ENCODE measurements at places on chromosomes 11 and 22.
A peak's percentile ranks its signal among the peaks of the same experiment; 100 is the strongest.

DNA sequence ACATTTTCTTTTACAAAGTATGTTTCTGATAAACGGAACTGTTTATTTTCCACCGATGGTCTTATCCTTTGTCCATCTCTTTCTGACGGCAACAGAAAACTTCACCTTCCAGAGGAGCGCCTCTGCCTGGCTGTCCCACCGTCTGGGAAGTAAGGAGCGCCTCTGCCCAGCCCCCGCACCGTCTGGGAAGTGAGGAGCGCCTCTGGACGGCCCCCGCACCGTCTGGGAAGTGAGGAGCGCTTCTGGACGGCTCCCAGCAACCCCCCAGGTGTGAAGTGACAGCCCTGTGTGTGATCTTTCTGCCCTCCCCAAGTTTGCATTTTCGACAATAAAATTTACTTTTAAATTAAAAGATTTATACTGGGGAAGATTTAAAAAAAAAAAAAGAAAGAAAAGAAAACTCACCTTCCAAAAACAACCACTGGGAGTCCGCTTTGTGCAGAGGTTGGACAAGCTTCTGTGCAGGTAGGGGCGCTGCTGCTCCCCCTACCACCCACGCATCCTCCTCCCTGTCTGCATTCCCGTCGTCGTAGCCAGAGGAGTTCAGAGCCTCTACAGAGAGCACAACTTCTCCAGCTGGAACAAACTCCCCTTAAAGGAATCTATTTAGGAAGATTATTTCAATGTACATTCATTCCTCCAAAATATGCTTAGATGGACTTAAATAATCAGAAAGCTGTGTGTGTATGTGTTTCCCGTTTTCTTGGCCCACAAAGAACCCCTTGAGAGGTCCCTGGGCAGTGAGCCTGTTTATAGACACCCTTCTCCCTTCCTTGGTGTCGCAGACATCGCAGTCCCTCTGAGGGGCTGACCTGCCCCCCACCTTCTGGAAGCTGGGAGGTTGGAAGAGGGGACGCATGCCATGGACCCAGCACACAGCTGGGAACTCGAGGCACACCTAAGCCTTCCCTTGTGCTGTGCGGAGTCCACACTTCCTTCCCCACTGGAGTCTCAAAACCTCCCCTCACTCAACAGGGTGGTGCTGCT lies 849 bp upstream of the APOBEC3B start:
- DNase-seq = peak; percentile 19

DNA sequence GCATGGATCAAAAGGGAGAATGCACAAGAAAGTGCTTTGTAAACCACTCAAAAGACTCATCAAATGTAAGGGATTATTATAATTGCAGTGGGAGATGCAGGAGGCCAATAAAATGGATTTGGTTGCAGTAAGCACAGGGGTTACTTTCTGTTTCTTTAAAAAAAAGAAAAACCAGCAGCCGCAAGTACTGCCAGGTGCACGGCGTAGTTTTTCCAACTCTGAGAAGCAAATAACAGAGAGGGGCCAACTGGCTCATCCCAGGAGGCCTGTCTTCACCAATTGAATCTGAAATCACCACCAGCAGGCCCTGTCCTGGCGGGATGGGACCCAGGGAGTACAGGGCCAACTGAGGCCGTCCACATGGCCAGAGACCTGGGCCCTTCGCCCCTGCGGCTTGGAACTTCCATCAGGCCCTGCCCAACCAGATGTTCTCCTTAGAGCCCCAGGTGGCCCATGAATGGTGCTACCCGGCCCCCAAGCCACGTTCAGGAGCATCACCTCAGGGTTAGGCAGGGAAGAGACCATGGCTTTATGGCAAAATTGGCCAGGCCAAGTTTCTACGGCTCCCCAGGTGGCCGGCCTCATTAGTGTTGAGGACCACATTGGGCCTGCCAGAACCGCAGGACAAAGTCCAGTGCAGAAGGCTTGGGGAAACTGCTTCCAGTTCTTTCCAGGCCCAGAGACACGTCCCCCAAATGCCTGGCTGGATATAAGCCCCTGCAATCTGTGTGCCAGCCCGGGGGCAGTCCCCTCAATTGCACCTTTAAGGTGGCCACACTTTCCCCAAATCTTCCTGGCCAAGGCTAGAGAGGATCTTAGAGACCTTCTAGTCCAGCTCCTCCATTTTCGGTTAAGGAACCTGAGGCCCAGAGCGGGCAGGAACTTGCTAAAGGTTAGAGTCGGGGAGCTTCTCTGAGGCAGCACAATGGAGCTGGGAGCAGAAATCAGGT lies 61.7 kb downstream of the CHRDL2 start:
- DNase-seq = no peak

- no peak for DNase-seq
These were observed 64.7 kb downstream of the TSPAN18 start for GRCh38 chr11:44791316-44791925.

- no peak for DNase-seq
These were observed 12.3 kb upstream of the SOX10 start for GRCh38 chr22:37996515-37997246.

DNA sequence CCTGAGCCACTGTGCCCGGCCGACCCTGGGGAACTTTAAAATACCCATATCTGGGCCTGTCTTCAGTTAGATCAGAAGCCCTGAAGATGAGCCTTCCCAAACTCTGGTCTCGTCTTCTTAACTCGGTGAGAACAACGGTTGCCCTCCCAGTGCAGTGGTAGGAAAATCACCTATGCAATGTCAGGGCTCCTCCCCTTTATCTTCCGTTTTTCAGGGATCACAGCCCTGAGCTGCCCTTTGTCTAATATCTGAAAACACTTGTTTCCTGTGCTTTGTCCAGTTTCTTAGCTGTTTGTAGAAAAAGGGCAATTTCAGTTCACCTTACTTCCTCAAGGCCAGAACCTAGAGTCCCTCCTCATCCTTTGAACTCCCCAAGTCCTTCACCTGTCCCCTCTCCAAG lies 9.4 kb downstream of the DRAP1 start:
- DNase-seq = no peak

- DNase-seq = no peak
These were observed 26.8 kb upstream of the ME3 start for GRCh38 chr11:86699040-86699791.

- DNase-seq = no peak
These were observed 43.4 kb downstream of the PARVG start for GRCh38 chr22:44224166-44224565.

DNA sequence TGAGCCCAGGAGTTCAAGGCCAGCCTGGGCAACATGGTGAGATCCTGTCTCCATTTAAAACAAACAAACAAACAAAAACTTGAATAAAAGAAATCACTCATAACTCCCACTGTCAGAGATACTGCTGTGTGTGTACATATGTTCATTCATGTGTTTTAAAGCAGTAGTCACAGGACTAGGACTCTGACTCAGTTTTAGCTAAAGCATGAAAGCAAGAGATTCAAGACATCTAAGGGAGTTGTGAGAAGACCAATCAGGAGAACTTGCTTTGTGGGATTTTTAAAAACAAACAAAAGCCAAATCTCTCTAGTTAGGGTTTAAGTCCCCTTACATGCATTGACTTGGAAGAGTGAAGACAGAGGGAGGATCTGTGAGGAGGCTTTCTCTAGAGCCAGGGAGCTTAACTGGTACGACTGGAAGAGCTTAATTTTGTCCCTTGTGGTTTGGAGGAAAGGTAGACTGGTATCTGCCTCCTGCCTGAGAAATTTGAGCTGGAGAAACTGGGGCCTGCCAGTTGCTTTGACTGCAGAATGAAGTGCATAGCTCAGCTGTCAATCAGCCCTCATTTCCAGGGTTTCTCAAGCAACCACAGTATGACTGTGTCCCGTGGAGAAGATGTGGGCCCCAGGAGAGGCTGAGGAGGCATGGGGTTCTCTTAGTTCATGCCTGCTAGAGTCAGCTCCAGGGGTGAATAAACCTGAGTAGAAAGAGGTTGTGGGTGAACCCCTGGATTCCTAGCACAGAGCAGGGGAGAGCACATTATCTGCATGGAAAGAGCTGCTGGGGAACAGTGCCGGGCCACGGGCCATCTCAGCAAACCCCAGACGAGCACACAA lies 30.6 kb downstream of the EXPH5 start:
- no peak for DNase-seq

- DNase-seq = no peak
These were observed 1125.0 kb downstream of the BRD1 start for GRCh38 chr22:48702573-48703264.

GRCh38 chr11:23991165-23991539 lies 505.7 kb upstream of the LUZP2 start:
- DNase-seq = no peak
